Natural killer cell (primary cell): ENCODE measurements at places on chromosomes 7 and 10. TPM values are rescaled to one million over a fixed set of nuclear protein-coding genes. Genes with fewer than 3 reads are reported as not detected.

GRCh38 chr7:7178081-7178480 lies 4.3 kb upstream of the C1GALT1 start:
- H3K4me1 ChIP-seq, result peaks cover 12% of the 10 kb centered on the region
- H3K4me3 ChIP-seq, result no peak overlapping the region
- no peak overlapping the region for H3K27ac ChIP-seq
- no peak for DNase-seq
- peaks cover 2% of the 10 kb centered on the region for H3K36me3 ChIP-seq

- no peaks in the 10 kb centered on the region for H3K4me1 ChIP-seq
- no peak overlapping the region for H3K27ac ChIP-seq
- H3K4me3 ChIP-seq, result no peak overlapping the region
- no peak for DNase-seq
- H3K27me3 ChIP-seq, result no peaks in the 10 kb centered on the region
- no peaks in the 10 kb centered on the region for H3K36me3 ChIP-seq
Measured at GRCh38 chr10:131448171-131448570, 136.7 kb upstream of the TCERG1L start.

GRCh38 chr7:5214641-5215040 lies 24.6 kb downstream of the WIPI2 start:
- H3K4me1 ChIP-seq, result peaks cover 10% of the 10 kb centered on the region
- no peak for DNase-seq
- no peak overlapping the region for H3K4me3 ChIP-seq
- peaks cover 54% of the 10 kb centered on the region for H3K36me3 ChIP-seq

TFR2 gene
- total RNA-seq, result 9.8 TPM

GRCh38 chr7:46478046-46478445 lies 557.0 kb upstream of the IGFBP3 start:
- no peaks in the 10 kb centered on the region for H3K27me3 ChIP-seq
- DNase-seq, result no peak
- no peak overlapping the region for H3K27ac ChIP-seq
- no peaks in the 10 kb centered on the region for H3K4me1 ChIP-seq
- no peak overlapping the region for H3K4me3 ChIP-seq

DNA sequence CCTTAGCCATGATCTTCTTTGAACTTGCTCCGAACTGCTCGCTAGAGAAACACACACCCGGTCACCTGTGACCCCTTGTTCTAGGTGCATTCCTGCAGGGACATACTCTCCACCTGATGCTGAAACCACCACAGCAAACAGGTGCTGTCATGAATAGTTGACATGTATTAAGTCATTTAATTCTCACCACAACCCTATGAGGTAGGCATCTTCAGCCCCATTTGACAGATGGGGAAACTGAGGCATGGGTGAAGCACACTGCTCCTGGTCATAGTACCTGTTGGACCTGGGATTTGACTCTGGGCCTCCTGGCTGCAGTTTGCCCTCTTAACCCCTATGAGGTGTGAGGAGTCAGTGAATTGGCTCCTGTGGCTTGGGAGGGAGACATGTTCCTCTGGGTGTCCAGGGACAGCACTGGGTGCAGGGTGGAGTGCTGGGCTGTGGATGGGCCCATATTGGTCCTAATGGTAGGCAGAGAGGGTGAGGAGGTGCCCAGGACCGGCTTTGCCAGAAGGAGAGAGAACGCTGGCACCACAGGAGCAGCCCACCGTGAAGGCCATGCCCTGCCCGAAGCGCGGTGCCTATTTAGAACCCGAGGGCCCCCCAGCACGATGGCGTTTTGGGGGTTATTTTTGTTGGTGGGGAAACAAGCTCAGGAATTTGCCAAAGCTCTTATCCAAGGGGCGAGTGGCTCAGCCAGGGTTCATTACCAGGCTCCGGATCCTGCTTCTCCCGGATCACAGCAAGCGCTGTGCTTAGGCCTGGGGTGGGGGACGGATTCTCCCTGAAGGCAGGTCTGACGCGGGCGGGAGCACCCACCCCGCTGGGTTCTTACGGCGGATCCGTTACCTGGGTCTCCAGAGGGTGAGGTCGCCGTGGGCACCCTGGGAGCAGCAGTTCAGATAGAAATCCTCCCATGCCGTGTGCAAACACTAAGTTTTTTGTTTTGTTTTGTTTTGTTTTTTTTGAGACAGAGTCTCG lies 52.3 kb downstream of the GLRX3 start:
- H3K27me3 ChIP-seq, result no peaks in the 10 kb centered on the region
- peaks cover 21% of the 10 kb centered on the region for H3K36me3 ChIP-seq
- peaks cover 10% of the 10 kb centered on the region for H3K4me1 ChIP-seq
- no peak for DNase-seq

DNA sequence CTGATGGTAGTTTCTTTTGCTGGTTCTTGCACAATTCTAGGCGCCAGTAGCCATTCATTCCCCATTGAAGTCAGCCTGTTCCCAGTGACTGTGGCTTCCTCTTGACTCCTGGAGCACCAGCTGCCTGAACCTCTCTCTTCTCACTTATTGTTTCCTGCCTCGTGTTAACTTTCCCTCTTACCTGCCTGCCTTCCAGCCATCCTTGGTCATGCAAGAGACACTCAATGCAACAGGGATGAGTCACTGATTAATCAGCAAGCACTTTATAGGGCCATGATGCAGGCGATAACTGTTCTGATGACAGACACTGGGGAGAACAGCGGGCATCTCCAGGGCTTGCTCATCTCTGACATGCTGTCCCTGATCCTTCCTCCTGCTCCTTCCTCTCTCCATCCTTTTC lies 122.0 kb downstream of the PLCE1 start:
- DNase-seq, result no peak
- no peaks in the 10 kb centered on the region for H3K36me3 ChIP-seq
- no peak overlapping the region for H3K4me3 ChIP-seq
- H3K27ac ChIP-seq, result no peak overlapping the region
- H3K27me3 ChIP-seq, result no peaks in the 10 kb centered on the region
- no peaks in the 10 kb centered on the region for H3K4me1 ChIP-seq

GPR22 gene
- not detected for total RNA-seq

GRCh38 chr10:84829131-84829530 lies 500.7 kb downstream of the CCSER2 start:
- H3K4me3 ChIP-seq, result no peak overlapping the region
- no peaks in the 10 kb centered on the region for H3K27me3 ChIP-seq
- no peak for DNase-seq
- H3K36me3 ChIP-seq, result no peaks in the 10 kb centered on the region
- H3K4me1 ChIP-seq, result no peaks in the 10 kb centered on the region

SDK1 gene
- total RNA-seq, result 0.05 TPM

DNA sequence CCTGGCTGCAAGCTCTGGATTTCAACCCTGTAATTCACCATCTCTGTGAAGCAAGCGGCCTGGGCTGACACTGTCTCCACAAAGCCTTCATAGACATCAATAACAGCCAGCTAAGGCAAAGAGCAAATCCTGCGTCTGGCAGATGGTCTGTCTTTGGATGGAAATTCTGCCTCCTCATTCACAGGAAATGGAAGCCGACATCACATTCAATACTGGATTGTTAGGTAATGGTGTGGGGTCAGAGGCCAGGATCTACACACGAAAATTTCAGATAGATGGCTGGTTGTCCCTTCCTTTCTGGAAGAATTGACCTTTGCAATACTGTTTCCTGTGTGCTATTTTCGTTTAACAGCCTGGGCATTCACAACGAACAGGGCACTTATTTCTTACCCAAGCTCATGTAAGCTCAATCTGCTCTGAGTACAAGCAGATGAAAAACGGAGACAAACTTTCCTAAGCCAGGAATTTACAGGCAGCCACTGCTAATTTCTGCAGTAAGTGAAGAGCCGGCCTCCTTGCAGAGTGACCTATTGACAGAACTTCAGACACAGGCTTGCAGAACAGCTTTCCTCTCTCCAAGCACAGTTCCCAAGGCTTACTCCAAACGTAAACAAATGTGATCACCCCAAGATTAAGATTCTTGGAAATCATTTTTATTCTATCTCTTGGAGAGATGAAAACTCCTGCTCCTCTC lies 3.1 kb upstream of the ADAM12 start:
- H3K4me1 ChIP-seq, result peaks cover 7% of the 10 kb centered on the region
- no peaks in the 10 kb centered on the region for H3K36me3 ChIP-seq
- no peak for DNase-seq

PPP2R2D gene
- total RNA-seq, result 39.8 TPM

PSMC2 gene
- total RNA-seq, result 82.1 TPM

DNA sequence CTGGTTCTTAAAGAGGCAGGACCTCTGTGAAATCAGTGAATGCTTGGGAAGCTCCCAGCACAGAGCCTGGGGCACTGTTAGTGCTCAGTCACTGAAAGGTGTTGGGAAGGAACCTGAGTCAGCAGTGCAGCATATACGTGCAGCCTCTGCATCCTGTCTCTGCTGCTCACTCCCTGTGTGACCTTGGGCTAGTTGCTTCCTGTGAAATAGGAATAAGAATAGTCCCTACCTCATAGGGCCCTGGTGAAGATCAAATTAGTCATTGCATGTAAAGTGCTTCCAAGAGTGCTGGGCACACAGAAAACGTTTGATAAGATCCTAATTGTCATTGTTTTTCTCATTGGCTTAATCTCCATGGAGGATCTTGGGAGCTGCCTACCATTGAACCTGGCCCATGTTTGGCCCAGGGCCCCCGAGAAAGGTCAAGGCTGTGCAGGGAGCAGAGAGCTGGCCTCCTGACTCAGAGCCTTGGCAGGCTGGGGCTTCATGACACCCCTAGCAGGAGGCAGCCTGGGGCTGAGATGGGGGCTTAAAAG lies 73.3 kb upstream of the COL13A1 start:
- no peaks in the 10 kb centered on the region for H3K36me3 ChIP-seq
- H3K4me1 ChIP-seq, result no peaks in the 10 kb centered on the region
- no peak for DNase-seq
- no peak overlapping the region for H3K27ac ChIP-seq

DNA sequence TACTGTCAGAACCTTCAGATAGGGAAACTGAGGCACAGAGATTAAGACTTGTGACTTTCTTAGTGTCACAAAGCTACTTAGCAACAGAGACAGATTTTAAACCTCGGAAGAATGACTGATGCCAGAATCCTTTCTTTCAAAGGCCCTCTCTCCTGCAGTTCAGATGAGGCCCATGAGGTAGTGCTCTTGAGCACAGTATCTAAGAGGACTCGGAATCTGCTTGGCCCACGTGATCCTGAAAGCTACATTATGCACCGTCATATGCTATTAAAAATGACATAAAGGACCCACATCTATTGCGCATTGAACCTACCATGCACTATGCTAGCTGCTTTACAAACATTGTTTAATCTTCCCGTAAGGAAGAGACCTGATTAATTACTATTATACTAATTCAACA lies 355.9 kb downstream of the SFMBT2 start:
- no peak overlapping the region for H3K27ac ChIP-seq
- no peaks in the 10 kb centered on the region for H3K4me1 ChIP-seq
- DNase-seq, result peak; percentile 9
- H3K4me3 ChIP-seq, result no peak overlapping the region
- H3K27me3 ChIP-seq, result no peaks in the 10 kb centered on the region
- no peaks in the 10 kb centered on the region for H3K36me3 ChIP-seq
